ENCODE measurements at places on chromosomes 6 and 20. TPM values are rescaled to one million over a fixed set of nuclear protein-coding genes. Genes with fewer than 3 reads are reported as not detected.

Gene GCM1
- not detected for total RNA-seq

DNA sequence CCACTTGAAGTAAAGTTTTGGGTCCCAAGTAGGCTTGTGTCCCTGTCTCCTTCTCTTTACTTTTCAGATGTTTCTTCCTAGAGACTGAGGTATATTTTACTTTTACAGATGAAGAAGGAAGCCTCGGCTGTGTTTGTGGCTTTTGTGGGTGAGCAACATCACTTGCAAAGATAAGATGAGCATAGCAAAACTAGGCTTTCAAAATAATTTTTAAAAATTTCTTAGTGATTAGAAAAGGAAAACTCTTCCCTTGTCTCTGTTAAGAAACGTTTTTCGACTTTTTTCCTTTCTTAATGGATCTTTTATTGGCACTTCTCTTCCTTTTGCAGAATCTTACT lies 7.6 kb downstream of the PTPN1 start:
- H3K4me1 ChIP-seq: peaks cover 54% of the 10 kb centered on the region
- H3K27me3 ChIP-seq: no peaks in the 10 kb centered on the region
- no peak overlapping the region for H3K4me3 ChIP-seq
- no peaks in the 10 kb centered on the region for H3K36me3 ChIP-seq

DNA sequence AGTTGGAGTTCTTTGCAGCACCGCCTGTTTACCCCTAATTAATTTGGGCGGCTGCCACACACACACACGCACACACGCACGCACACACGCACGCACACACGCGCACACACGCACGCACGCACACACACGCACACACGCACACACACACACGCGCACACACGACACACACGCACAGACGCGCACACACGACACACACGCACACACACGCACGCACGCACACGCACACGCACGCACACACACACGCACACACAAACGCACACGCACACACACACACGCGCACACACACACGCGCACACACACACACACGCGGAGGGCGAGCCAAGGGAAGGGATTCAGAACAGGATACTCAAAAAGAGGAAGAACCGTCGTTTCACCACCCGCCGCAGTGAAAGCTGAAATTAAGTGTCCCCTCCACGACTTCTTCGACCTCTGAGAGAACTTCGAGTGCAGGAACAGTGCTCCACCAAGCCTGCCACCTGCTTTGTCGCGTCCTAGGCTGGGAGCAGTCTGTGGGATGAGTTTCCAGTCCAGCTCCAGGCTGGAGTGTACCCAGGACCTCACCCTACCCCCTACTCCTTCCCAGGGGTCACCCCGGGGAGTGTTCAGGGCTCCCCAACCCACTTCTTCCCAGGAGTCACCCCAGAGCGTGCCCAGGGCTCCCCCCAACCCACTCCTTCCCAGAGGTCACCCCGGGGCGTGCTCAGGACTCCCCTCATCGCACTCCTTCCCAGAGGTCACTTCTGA lies 1.1 kb downstream of the RNASET2 start:
- peak; percentile 44 for DNase-seq
- no peaks in the 10 kb centered on the region for H3K27me3 ChIP-seq
- peak overlapping the region; percentile 60 for H3K4me3 ChIP-seq

- no peaks in the 10 kb centered on the region for H3K4me1 ChIP-seq
- H3K27me3 ChIP-seq: no peaks in the 10 kb centered on the region
- no peaks in the 10 kb centered on the region for H3K36me3 ChIP-seq
- DNase-seq: no peak
- no peak overlapping the region for H3K27ac ChIP-seq
- no peak overlapping the region for H3K4me3 ChIP-seq
Observed at GRCh38 chr6:39681674-39682121, 43.5 kb downstream of the KIF6 start.

Gene TTK
- total RNA-seq: 0.33 TPM

DNA sequence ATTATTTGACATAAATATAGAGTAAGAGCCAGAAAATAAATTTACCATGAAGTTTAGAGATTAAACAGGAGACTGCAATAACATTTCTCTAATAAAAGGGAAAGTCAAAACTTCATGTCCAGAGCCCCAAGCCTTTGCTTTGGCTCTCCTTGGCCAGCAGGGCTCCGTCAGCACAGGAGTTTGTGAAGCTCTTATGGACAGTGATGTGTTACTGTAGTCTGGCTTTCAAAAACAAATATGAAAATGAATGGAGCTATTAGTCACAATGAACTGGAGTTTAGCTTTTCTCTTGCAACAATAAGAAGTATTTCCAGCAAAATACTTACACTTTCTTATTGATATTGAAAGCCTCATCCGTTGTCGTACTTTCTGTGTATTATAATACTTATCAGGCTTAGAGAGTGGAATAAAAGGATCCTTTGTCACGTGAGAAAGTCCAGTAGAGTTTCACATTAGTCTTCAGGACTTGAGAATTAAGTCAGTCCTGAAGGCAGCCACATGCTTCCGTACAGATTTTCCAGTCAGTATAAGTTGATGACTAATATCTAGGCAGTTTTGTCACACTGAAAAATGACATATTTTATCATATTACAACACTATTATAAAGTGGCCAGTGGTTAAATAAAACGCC lies 117.0 kb upstream of the PRL start:
- H3K27ac ChIP-seq: no peak overlapping the region
- no peaks in the 10 kb centered on the region for H3K27me3 ChIP-seq
- H3K36me3 ChIP-seq: no peaks in the 10 kb centered on the region
- H3K4me1 ChIP-seq: no peaks in the 10 kb centered on the region
- no peak overlapping the region for H3K4me3 ChIP-seq
- no peak for DNase-seq

DNA sequence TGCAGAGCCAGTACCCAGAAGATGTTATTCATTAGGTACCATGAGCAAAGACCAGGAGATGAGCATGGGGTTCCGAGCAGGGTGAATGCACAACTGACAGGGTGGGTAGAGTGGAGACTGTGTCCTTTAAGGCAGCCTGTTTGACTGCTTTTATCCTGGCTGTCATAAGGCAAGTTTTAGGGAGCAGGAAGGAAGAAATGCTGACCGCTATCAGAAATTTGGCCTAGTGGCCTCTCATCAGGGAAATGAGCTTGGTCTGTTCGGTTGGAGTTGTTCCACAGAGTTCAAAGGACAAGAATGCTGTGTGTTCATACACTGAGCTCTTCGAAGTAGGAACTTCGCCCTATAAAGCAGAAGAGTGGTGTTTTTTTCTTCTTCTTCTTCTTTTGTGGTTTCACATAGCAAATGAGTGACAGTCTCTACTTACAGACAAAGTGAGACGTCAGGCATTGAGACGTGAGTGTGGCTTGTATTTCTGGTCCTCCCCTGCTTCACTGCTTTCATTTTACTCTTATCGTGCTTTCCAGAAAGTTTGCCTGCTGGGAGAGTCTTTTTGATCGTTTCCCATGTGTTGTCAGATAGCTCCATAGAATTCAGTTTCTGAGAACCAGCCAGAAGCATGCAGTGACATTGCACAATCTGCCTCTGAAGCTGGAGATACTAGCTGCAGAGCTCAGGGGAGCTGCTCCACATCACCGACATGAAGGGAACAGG lies at the start of gene CASS4:
Gene CASS4 (plus strand): TSS at position 502 of the 714 bp plus-strand sequence. CDS start 199 bp downstream, at position 701.
- DNase-seq: no peak
- peak within 1 kb of the TSS; percentile 7 for H3K27ac ChIP-seq
- peaks cover 9% of the 10 kb centered on the region for H3K36me3 ChIP-seq
- H3K4me1 ChIP-seq: no peaks in the 10 kb centered on the region
- no peaks in the 10 kb centered on the region for H3K27me3 ChIP-seq

- DNase-seq: no peak
- no peak overlapping the region for H3K4me3 ChIP-seq
- no peaks in the 10 kb centered on the region for H3K27me3 ChIP-seq
- no peak overlapping the region for H3K27ac ChIP-seq
- no peaks in the 10 kb centered on the region for H3K4me1 ChIP-seq
Observed at GRCh38 chr20:4483486-4483885, 238.2 kb upstream of the PRND start.

Gene SCUBE3
- 85.1 TPM for total RNA-seq

Gene HMGCLL1
- total RNA-seq: 1.2 TPM

Gene TGIF2
- total RNA-seq: 28.8 TPM

DNA sequence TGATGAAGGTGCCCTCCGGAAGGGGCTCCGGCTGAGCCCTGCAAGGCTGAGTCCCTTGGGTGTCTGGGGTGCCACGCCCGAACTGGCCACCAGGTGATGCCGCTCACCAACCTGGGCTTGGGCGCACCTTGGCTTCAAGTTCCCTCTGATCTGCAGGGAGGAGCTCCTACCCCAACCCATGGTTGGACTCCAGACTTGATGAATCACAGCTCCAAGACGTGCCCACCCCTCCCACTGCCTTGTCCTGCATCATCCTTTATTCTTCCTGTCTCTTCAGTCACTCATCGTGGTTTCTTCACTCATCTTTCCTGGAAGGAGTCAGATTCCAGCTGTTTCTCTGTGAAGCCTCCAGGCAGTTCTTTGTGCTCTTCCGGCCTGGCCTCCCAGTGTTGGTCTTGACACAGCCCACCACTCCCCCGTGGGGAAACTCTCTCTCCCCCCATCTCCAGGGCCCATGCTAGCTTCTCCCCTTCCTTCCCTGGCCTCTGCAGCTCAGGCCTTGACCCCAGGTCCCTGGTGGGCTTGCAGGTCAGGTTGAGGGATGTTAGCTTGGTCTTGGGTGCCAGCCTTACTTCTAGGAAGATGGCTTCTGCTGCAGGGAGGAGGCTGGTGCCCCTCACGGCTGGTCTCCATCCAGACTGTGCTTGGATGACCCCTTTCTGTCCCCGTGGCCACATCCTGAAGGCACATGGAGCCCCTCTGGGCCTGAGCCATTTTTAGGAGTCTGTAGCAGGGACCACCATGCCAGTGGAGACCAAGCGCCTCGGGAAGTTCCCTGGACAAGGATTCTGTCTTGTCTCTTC lies 2.6 kb upstream of the ZBP1 start:
- H3K27me3 ChIP-seq: no peaks in the 10 kb centered on the region
- DNase-seq: peak; percentile 46
- H3K27ac ChIP-seq: no peak overlapping the region
- no peaks in the 10 kb centered on the region for H3K36me3 ChIP-seq
- no peak overlapping the region for H3K4me3 ChIP-seq
- H3K4me1 ChIP-seq: peaks cover 10% of the 10 kb centered on the region

Gene MYB
- not detected for total RNA-seq

Gene OR2B6
- total RNA-seq: not detected

DNA sequence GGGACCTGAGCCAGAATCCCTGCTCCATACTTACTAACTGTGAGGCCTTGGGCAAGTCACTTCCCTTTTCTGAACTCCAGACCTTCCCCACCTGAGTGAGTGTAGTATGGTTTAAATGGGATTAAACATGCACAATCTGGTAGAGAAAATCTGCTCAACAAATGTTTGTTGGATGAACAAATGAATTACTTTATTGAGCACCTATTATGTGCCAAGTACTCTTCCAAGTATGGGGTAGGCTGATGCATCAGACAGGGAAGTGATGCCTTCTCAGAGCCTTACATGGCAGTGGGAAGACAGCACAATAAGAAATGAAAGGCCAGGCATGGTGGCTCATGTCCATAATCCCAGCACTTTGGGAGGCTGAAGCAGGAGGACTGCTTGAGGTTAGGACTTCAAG lies 15.0 kb upstream of the LBP start:
- no peaks in the 10 kb centered on the region for H3K36me3 ChIP-seq
- H3K27ac ChIP-seq: no peak overlapping the region
- DNase-seq: no peak
- no peaks in the 10 kb centered on the region for H3K4me1 ChIP-seq

DNA sequence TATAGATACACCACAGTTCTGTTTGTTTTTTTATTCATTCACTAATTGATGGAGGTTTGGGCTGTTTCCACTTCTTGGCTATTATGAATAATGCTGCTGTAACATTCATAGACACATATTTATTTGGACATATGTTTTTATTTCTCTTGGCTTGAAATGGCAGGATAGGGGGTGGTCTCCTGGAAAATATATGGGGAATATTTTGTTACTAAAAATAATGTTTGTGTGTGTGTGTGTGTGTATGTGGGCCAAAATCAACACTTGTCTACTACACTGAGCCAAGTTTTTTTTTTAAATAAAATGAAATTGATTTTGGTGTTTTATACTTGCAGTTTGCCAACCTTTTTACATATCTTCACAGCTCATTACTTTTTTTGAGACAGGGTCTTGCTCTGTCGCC lies 264.4 kb upstream of the SULF2 start:
- H3K36me3 ChIP-seq: no peaks in the 10 kb centered on the region
- no peaks in the 10 kb centered on the region for H3K4me1 ChIP-seq
- no peaks in the 10 kb centered on the region for H3K27me3 ChIP-seq
- H3K27ac ChIP-seq: no peak overlapping the region
- DNase-seq: no peak
- no peak overlapping the region for H3K4me3 ChIP-seq

DNA sequence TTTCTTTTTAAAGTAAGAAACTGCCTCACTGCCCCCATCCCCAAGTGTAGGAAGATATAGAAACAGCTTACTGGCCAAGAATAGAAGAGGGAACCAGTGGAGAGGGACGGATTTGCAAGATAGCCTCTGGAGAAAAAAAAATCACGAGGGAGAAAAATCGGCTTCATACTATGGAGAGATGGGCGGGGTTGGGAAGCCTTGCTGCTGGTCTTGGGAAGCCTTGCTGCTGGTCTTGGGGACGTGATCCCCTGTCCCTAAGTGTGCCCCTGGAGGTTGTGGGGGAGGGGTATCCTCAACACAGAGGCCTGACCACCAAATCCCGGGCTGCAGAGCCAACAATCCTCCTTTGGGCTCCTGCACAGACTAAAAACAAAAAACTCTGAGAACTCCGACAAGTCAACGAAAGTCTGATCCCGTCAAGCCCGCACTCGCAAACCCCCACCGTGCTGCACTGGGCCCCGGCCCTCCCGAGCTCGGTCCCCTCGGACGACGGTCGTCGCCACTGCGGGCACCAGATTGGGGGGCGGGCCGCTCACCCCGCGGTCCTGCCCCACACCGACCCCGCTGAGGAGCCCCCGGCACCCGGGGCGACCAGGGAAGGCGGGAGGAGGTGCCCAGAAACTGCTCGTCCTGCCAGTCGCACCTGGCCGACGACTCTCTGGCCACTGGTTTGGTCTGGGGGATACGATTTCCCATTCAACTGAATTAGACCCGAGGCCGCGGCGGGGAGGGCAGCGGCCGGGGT lies 750 bp downstream of the MAP7 start:
- H3K4me3 ChIP-seq: peak overlapping the region; percentile 74
- H3K36me3 ChIP-seq: no peaks in the 10 kb centered on the region
- peak overlapping the region; percentile 85 for H3K27ac ChIP-seq
- peak; percentile 30 for DNase-seq

GRCh38 chr6:93784794-93785693 lies 365.7 kb upstream of the EPHA7 start:
- no peak for DNase-seq
- H3K4me3 ChIP-seq: no peak overlapping the region
- no peak overlapping the region for H3K27ac ChIP-seq
- no peaks in the 10 kb centered on the region for H3K36me3 ChIP-seq
- H3K4me1 ChIP-seq: no peaks in the 10 kb centered on the region
- no peaks in the 10 kb centered on the region for H3K27me3 ChIP-seq

Gene ARMC12
- 2.4 TPM for total RNA-seq

GRCh38 chr6:130218134-130218533 lies 4.6 kb downstream of the SAMD3 start:
- no peak overlapping the region for H3K27ac ChIP-seq
- no peaks in the 10 kb centered on the region for H3K4me1 ChIP-seq
- no peaks in the 10 kb centered on the region for H3K36me3 ChIP-seq
- H3K27me3 ChIP-seq: no peaks in the 10 kb centered on the region

Gene MUC22
- total RNA-seq: not detected

Gene VNN1
- total RNA-seq: 0.46 TPM
